Putamen (tissue), 1 donor: ENCODE measurements at places on chromosomes 12 and 14.
A peak's percentile ranks its signal among the peaks of the same experiment; 100 is the strongest.

- DNase-seq, result no peak
Observed at GRCh38 chr14:98940693-98941437, 331.1 kb downstream of the BCL11B start.

- no peak for DNase-seq
Observed at GRCh38 chr12:115983226-115983798, 294.2 kb downstream of the MED13L start.

DNA sequence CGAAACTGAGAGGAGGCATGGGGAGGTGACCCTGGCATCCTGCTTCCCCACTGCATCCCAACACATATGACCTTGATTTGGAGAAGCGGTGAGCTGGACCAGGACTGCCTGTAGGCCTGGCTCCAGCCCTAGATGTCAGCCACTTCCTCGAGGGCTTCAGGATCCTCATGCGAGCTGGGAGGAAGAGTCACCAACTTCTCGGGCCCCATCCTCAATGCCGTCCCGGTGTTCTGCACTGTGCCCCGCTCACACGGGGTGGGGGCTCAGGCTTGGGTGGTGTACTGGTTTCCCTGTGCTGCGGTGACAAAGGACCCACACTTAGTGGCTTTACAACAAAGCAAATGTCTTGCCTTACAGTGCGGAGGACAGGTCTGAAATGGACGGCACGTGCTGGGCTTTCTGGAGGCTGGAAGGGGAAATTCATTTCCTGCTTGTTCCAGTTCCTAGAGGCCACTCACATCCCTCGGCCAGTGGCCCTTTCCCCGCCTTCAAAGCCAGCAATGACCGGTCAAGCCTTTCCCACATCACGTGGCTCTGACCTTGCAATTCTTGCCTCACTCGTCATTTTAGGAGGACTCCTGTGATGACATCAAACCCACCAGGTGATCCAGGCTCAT is 298.1 kb upstream of the RTL1 start:
- DNase-seq, result no peak

DNA sequence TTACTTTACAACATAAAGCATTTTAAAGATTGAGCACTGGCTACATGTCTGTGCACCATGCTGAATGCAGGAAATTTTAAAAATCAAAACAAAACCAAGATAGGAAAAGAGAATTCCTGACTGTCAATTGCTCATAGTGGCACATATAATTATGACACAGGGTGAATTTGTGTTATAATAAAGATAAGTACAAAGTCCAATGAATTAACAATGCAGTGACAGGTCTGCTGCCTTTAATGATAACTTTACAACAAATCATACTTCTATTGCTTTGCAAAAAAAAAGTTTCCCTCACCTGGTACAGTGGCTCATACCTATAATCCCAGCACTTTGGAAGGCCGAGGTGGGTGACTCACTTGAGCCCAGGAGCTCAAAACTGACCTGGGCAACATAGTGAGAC is 93.8 kb upstream of the OSBPL8 start:
- DNase-seq, result no peak

DNA sequence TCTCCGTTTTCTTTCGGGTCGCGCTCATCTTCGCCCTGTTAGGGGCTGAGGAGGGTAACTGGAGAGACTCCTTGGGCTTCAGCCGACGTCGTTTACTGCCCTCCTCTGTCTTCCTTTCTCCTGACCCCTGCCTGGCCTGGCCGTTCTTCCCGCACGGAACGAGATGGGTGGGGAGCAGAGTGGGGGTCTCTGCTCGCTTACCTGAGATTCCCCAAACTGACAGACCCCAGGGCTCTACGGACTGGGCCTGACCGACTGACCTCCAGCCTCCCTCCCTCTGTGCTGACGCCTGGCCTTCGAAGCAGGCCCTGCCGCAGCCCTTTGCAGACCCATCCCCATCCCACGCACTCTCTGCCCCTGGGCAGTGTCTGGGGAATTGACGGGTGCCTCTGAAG is 439 bp downstream of the GOLGA5 start:
- DNase-seq, result no peak

DNA sequence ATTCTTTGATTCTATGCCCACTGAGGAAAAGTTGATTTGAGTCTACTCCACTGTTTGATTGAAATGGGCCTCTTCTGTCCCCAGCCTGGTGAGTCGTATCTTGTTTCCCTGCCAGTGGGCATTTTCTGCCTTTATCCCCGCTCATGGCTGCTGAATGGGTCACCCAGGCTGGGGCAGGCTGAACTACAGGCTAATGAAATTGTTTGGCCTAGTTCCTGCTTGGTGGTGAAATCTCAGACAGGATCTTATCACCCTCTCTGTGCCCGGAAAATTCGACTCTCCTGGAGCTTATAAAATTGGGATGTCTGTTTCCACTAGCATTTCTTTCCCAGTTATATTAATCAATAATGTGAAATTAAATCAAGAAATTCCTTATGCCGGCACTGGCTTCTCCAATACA is 65.0 kb downstream of the CHST11 start:
- DNase-seq, result no peak

DNA sequence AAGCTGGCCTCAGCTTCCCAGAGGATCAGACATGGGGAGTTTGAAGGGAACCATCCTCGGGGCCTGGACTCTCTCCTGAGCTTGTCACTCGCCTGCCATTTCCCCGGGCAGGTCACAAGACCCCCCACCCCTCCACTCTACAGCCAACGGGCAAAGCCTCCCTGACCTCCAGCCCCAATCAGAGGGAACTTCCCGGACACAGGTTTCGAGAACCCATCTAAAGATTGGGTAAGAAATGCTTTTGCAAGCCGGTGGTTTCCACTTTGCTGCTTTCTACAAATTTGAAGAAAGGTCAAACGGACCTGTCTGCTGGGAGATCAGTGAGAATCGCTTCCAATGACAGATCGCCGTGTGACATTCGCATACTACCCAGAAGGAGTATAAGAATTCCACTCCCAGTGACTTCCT is 89.6 kb downstream of the SCARB1 start:
- no peak for DNase-seq

GRCh38 chr12:104516821-104517220 is 60.1 kb downstream of the CHST11 start:
- DNase-seq, result no peak

DNA sequence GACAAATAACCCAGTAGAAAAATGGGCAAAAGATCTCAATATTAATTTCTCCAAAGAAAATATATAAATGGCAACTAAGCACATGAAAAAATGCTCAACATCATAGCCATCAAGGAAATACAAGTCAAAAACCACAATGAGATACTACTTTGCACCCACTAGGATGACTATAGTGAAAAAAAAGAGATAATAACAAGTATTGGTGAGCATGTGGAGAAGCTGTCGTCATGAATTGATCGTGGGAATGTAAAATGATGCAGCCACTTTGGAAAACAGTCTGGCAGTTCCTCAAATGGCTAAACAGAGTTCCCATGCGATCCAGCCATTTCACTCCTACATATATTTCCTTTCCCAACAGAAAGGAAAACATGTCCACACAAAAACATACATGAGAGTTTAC is 18.1 kb downstream of the JDP2 start:
- DNase-seq, result no peak

GRCh38 chr12:18239526-18239925 is 21.8 kb upstream of the PIK3C2G start:
- DNase-seq, result no peak

DNA sequence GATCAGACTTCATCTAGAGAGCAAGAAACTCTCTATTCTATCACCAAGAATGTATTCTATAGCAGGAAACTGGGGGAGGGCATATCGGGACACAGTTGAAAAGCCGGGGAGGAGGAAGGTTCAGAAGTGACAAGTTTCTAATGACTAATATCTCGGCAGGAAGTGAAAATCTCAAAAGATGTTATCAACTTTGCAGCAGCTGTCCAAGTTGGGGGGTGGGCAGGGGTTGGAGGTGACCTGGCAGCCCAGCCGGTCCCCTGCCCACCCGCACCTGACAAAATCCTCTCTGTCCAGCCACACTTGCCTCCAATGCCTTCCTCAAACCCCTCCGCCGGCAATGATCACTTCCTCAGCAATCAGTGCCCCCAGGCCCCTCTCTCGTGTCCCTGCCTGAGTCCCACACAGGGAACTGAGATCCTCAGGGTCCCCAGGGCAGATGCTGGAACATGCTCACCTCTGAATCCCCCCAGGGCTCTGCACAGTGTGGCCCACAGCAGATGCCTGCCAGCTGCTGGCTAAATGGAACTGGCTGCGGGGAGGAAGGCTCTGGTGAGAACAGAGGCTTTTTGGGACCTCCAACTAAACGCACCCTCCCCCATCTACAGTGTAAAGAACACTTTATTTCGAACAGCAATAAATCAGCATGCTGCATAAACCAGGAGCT is 43.9 kb downstream of the CCDC88C start:
- DNase-seq, result peak; percentile 64

DNA sequence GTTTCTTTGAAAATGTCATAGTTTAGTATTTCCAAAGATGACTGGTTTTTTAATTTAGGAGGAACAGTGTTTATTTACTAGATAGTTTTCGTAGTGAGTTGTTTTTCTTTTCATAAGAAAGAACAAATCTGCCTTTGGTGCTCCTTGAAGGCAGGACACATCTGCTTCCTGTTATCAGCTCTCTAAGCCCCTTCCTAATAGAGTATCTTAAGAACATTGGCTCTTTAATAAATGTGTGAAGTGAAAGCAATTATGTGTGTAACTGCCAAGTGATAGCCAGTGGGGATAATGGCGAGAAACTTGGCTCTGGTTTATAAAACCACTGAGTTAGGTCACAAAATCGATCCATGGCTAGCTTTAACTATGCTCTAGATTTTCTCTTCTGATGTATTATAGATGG is 23.5 kb upstream of the PPFIBP1 start:
- no peak for DNase-seq

DNA sequence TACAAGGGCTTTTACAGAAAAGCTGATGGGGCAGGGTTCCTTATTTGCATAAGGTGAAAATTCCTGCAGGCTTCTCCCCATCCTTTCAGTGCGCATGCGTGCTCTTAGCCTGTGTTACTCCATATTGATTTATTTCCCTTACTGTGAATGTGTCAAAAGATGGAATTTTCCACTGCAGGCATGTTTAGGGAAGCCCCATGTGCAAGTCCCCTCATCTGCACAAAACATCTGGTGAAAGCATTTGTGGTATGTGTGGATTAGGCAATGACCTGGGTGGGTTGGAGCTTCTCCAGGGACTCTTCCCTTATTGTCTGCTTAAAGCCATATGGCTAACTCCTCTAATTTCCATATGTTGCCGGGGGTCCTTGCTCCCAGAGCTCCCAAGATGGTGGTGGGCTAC is 912.7 kb upstream of the LRFN5 start:
- no peak for DNase-seq
